PC-9 (cell line): ENCODE measurements at places on chromosomes 2 and 18. TPM values are rescaled to one million over a fixed set of nuclear protein-coding genes. Genes with fewer than 3 reads are reported as not detected.

The RAB6D gene
- not detected in 2 replicates for total RNA-seq

The CABYR gene
- total RNA-seq = 19.5 and 32.4 TPM in 2 replicates

The CHRNG gene
- not detected in 2 replicates for total RNA-seq

The AKAIN1 gene
- total RNA-seq = not detected in 2 replicates

GRCh38 chr2:232448304-232448690, 7.7 kb upstream of the ALPI start:
- no peak for DNase-seq

DNA sequence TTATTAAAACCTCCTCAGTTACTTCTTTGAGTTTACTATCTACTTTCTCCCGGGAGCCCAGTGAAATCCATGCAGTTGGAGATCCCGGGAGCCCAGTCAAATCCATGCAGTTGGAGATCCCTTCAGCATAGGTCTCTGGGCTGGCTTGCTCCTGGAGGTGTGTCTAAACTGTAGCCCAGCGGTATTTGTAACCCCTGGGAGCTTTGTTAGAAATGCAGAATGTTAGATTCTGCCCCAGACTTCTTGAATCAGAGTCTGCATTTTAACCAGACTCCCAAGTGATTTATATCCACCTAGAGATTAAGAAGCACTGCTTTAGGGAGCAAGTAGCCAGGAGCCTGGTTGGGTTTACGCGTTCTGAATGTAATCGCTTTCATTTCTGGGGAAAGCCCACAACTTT, 54.5 kb downstream of the ARHGAP28 start:
- DNase-seq = no peak
